Mucosa of gallbladder (tissue), 1 donor: ENCODE measurements at places on chromosomes 4 and X.

DNA sequence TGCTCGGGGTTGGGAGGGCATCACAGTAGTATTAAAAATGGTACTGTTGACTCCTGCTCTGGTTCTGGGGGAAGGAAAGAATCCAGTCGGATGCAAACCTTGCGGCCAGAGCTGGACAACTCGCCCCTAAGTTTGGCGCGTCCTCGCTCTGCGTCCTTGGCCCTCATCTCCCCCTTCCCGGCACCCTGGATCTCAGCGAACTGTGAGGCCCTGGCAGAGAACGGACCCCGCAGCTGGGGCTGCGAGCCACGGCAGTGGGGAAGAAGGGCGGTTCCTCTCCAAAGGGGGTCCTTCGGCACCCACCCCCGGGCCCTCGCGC, 14.0 kb downstream of the ARHGEF6 start:
- DNase-seq: no peak

DNA sequence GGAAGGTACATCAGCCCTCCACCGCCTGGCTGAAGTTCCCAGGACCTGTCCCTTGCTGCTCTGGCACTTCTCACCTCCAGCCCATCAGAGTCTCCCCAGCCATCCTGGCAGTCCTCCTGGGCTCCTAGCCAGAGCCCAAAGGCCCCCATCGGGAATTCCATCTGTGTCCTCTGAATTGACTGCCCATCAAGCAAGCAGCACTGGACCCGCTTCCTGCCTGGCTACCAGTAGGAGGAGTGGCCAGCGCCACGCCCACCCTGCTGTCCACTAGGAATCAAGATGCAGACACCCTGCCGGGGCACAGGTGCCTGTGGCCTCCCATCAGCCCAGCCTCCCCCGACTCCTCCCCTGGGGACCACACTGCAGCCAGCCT, 47.2 kb downstream of the C4orf50 start:
- no peak for DNase-seq

DNA sequence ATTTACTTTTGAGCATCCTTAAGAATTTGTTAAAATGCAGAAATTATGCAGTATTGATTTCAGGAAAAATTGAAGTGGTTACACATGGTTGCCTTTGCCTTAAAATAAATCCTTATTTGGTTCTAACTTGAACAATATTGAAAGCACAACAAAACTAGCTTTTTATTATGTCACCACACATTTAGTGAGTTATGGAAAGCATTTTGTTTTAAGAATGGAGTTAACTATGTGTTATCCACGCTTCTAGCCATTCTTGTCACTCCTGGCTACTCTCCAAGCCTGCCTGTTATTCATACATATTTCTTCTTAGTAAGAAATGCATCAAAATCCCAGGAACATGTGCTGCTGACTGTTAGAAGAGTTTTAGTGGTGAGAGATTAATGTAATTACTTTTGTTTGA, 73.9 kb downstream of the FAT4 start:
- DNase-seq: no peak

DNA sequence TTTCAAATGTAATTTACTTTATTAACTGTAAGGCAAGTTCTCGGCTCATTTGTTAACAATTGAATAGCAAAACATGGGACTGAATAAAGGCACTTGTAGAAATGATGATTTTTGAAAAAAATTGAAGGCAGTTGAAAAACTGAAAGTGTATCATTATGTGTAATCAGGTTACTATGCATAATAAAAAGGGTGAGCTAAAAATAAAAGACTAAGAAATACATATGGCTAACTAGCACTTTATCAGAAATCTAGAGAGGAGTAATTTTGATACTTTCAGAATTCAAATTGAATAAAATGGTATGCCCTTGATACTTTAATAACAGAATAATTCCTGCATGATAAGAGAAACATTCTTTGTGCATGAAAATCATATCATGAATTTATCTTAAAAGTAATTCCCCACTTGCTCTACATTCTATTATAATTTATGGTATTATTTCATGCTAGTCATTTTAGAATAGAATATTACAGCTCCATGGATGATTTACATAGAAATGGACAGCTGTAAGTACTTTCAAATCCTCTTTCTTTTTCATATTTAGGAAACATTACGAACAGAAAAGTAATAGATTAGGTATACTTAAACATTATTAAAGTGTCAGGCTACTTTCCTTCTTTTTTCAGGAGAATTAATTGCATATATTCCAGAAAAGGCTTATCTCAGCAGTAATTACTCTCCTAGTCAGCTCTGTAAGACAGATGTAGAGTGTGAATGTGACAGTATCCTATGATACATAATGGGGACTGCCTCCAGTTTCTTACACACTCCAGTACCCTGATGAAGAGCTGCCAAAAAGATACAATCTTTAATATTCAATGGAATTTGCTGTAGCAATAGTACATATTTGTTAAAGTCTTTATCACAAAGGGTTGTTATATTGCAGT, 697.3 kb downstream of the CCSER1 start:
- no peak for DNase-seq

- no peak for DNase-seq
Measured at GRCh38 chr4:21013501-21013900, 313.2 kb downstream of the PACRGL start.

DNA sequence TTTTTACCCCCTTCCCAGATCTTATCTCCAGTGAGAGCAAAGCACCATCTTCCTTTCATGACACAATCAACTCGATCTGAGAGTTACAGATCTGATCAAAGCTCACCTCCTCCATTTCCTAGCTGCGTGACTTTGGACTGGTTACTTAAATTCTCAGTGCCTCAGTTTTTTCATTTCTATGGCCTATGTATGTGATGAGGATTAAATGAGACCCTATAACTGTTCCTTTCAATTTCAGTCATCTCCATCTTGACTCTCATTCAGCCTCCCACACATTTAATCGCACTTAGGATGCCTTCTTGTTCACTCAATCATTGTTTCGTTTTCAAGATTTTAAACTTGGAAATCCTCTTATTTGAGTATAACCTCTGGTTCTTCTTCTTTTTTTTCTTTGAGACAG, 20.1 kb upstream of the CXCR3 start:
- no peak for DNase-seq

- DNase-seq: no peak
Measured at GRCh38 chrX:42920752-42921151, 142.8 kb upstream of the PPP1R2C start.

DNA sequence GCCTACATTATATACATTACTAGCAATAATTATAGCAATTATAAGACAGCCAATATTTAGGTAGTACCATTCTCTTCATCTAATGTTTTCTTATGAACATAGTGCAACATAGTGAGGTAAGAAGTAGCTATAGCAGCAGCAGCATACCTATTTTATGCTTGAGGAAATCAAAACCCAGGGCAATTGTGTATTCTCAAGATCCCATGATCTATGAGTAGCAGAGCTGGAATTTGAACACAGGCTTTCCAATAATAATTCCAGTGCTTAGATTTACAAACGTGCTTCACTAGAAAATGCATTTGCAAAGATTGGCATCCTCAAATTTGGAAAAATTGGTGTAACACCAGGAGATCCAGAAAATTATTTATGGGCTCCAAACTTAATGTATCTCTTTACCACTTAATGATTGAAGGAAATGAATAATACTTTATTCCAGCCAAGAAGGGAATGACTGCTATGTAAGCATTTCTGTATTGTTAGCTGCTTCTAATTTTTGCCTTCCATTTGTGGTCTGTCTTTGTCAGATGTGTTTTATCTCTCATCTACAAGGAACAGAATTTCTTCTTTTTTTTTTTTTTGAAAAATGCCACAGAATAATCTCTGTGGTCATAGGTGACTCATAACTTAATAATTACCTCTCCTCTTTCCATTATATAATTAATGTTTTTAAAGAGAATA, 451.1 kb downstream of the ARAP2 start:
- DNase-seq: no peak
